ENCODE measurements at places on chromosomes 11 and 22.

GRCh38 chr22:37160027-37160426, 10.3 kb upstream of the IL2RB start:
- DNase-seq: no peak

DNA sequence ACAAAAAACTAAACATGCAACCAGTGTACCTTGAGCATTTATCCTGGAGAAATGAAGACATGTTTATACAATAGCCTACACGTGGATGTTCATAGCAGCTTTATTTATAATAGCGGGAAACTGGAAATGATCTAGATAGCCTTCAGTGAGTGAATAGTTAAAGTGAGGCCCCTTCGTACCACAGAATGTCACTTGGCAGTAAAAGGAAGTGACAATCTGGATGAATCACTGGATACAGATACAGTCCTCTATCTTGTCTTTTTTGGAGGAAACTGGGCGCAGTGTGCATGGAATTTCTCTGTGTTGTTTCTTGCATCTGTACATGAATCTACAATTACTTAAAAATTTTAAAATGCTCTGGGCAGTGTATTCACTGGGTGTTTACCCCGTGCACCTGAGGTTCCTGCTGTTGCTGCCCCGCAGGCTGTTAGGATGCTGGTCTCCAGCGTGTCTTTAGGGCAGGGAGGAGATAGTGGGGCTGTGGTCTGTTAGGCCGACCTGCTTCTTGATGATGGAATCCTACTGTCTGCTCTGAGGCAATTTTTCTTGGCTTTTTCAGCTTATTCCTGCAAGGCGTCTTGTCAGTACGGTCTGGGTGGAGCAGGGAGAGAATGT, 23.2 kb downstream of the DERL3 start:
- DNase-seq: no peak

- no peak for DNase-seq
These were observed 143.7 kb upstream of the ARHGAP42 start for GRCh38 chr11:100543386-100543785.

- DNase-seq: no peak
These were observed 27.5 kb downstream of the SAA4 start for GRCh38 chr11:18209058-18209457.

- DNase-seq: no peak
These were observed 840 bp downstream of the SEZ6L start for GRCh38 chr22:26170112-26170492.

DNA sequence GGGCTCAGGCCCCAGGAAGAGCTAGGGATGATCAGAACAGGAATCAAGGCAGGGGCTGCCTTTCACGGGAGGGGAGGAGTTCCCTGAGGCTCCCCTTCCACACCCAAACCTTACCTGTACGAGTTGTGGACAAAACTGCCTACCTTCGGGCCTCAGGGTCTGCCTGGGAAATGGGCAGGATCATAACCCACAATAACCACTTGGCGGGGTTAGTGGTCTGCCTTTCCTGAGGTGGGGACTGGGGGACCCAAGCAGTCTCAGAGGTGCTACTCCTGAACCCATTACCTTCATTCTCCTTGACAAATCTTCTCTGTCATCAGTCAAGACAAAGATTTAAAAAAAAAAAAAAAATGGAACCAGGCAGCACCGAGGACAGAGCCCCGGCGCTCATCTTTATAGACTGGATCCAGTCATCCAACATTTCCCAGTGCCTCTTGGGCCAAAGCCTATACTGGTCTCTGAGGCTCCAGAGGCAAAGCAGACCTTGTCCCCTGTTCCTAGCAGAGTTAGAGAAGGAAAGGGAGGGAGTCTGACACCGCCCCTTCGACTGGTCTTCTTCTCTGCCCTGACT, 14.2 kb downstream of the P2RY6 start:
- DNase-seq: no peak

GRCh38 chr22:43000441-43001175, 14.3 kb downstream of the PACSIN2 start:
- DNase-seq: no peak

GRCh38 chr11:1476940-1477736, 9.4 kb downstream of the MOB2 start:
- DNase-seq: no peak

DNA sequence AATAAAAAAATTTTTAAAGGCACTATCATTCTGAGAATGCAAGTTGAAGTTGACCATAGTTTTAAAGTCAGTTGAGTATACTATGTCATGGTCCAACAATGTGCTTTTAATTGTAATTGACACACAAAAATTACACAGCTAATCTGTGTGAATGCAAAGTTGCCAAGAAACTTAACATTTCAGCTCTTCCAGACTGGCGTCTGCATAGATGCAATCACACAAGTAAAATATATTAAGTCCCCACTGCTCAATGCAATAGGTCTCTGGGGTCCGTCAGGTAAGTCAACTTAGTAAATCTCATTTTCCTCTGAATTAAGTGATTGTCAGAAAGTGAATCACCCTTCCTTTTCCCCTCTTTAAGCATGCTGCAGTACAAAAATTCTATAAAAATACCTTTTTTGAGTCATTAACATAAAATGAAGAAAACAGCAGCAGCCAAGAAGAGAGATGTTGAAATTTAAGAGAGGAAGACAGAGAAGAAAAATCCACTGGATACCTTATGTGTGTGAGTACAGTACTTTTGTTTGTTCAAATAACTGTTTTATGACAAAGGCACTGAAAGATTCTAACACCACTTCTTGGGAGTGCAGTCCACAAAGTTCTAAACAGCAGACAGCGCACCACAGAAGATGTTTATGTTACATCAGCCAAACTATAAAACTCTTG, 5.1 kb downstream of the FZD4 start:
- no peak for DNase-seq

GRCh38 chr11:133943950-133944698, 12.6 kb downstream of the IGSF9B start:
- no peak for DNase-seq
